ENCODE measurements at places on chromosomes 5 and 9. TPM values are rescaled to one million over a fixed set of nuclear protein-coding genes. Genes with fewer than 3 reads are reported as not detected.
A peak's percentile ranks its signal among the peaks of the same experiment; 100 is the strongest.

DNA sequence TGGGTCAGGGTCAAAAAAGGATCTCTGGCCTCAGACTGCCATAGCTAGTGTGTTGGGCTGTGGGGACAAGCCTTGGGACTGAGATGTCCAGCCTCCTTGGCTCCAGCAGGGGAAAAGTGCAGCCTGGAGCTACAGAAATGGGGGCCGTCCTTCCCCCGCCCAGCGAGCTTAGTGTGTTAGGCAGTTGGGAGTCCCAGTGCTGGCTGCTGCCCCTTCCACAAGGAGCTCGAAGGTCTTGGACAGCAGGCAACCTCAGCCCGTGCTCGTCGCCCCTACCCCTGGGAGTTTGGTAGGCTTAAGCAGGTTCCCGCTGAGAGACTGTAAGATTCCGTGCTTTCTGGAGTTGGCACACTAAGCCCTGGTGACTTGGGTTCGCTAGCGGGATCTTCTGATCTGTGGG, 293.0 kb upstream of the CDH12 start:
- no peak for DNase-seq

NOXA1 gene
- 0.51 TPM for total RNA-seq

DNA sequence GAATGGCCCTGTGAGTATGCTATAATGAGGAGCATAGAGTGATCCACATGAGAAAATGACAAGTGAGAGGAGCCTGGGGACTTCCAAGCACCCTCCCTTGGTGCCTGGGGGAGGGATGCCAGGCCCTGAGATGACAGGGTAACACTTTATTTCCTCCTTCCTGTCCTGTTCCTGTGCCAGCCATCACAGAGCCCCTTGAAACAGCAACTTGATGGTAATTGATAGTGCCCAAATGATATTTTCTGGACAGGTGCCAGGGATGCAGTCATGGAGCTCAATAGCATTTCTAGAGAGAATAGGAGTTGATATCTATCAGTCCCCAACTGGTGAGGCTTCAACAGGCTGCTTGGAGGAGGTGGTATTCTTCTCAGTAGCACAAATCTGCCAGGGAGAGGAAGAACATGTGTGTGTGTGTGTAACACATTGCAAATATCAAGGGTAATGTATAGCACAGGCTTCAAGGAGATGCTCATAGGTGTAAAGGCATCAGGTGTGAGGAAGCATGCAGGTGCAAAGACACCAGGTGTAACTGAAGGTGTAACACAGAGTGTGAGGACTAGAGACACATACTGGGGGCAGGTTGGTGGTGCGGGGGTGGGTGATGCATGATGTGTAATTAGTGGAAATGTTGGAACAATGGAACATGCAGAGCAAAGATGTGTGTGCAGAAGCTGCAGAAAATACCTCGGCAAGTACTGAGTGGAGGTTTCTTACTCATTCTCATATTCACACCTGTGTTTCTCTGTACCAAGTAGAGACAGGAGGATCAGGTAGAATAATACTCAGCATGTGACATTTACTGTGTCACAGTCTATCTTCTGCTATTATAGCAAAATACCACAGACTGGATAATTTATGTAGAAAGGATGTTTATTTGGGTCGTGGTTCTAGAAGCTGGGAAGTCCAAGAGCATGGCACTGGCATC, 18.1 kb upstream of the WWC1 start:
- DNase-seq: no peak

DNA sequence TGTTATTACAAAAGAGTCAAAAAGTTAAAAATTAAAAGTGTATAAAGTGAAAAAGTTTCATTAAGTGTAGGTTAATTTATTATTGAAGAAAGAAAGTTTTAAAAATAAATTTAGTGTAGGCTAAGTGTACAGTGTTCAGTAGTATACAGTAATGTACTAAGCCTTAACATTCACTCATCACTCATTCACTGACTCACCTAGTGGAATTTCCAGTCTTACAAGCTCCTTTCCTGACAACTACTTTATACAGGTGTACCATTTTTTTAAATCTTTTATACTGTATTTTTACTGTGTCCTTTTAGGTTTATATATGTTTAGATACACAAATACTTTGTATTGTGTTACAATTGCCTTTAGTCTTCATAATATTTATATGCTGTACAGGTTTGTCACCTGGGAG, 530.2 kb upstream of the FAM174A start:
- DNase-seq: peak; percentile 93

NKD2 gene
- total RNA-seq: 6.7 TPM

IL3 gene
- not detected for total RNA-seq

GRCh38 chr5:111079846-111080245, 8.3 kb downstream of the TSLP start:
- no peak for DNase-seq

DNA sequence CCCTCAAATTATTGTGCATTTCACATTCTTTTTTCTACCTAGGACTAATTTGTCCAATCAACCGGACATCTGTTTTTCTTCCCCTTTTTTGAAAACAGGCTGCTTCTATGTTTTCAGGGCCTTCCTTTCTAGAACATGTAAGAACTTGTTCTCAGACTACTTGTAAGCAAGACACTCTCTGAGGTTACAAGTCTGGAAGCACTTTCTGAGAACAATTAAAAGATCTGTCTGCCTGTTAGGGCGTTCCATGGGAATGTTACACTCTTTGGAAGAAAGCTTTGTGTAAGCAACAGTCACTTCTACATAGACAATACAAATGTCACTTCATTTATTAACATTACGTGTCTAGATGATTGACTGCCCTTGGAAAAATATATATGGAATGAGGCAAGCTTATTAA, 50.9 kb upstream of the HSPB3 start:
- DNase-seq: no peak

GRCh38 chr5:80885396-80886000, 74.7 kb upstream of the RASGRF2 start:
- DNase-seq: no peak

DNA sequence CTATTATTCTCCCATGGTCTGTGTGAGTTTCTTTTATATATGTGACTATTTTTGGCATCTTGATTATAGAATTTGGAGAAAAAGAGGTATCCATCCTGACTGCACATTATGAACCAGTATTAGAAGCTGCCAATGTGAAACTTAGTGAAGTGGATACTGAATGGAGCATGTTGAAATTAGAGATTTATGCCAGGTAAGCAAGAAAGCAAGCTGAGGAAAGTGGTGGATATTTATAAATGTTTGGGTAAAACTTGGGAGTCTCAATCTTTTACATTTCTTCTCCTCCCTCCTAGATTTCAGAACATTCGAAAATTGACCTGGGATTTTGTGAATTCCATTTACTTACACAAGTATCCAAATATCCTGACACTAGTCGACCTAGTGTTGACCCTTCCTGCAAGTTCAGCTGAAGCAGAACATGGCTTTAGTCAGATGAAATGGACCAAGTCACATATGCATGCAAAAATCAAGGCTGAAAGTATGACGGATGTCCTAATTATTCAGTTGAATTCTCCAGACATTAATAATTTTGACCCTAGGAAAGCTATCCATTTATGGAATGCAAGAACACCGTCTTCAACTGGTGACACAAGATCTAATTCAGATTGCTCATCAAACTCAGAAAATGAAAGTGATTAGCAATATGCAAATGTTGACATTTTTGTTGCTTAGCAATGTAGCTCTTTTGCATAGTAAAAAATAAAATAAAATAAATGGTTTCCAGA, 66.8 kb upstream of the IL7R start:
- no peak for DNase-seq

GRCh38 chr9:18007621-18008020, 428.8 kb downstream of the SH3GL2 start:
- no peak for DNase-seq

TAF1L gene
- not detected for total RNA-seq

LCN9 gene
- total RNA-seq: not detected

MLANA gene
- total RNA-seq: not detected

GRCh38 chr9:16387382-16387781, 483.1 kb downstream of the BNC2 start:
- no peak for DNase-seq

TUSC1 gene
- 15.1 TPM for total RNA-seq

DPYSL3 gene
- total RNA-seq: 19.5 TPM

DNA sequence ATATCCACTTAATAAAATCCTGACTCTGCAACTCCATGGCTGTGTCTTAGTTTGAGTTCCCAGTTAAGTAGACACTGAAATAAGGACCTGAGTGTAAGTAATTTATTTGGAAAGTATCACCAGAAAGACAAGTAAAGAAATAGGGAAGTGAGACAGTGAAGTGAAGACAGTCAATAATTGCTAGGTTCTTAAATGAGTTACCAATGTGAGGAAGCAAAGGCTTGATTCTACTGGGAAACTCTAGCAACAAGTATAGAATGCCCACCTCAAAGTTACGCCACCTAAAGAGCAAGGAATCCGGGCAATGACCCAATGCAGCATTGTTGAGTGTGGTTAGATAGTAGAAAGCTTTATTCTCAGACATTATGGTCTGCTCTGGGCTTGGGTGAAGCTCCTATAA, 383.9 kb downstream of the TLR4 start:
- DNase-seq: no peak

PRRX2 gene
- 1.3 TPM for total RNA-seq

SH3RF2 gene
- total RNA-seq: 6.2 TPM

DNA sequence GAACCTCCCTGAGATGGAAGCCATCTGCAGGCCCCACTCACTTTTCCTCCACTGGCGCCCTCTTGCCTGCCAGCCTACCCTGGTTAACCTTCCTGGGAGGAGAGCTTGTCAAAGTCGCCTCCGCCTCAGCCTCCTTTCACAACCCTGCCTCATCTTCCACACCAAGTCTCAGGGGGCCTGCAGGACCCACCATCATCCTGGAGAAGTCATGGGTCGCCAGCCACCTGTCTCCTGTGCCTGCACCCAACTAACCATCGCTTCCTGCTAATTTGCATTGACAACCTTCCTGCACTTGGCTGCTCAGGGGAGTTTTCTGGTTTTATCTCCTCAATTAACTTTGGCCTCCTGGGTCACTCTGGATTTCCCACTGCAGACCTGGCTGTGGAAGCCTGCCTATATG, 52.8 kb upstream of the GRHPR start:
- DNase-seq: no peak

GPRIN1 gene
- total RNA-seq: 19.9 TPM

FNIP1 gene
- total RNA-seq: 16.3 TPM

- peak; percentile 60 for DNase-seq
Observed at GRCh38 chr9:85516976-85517637, 224.6 kb downstream of the AGTPBP1 start.

GRCh38 chr9:106287091-106287631, 575.8 kb upstream of the ZNF462 start:
- DNase-seq: no peak

DNA sequence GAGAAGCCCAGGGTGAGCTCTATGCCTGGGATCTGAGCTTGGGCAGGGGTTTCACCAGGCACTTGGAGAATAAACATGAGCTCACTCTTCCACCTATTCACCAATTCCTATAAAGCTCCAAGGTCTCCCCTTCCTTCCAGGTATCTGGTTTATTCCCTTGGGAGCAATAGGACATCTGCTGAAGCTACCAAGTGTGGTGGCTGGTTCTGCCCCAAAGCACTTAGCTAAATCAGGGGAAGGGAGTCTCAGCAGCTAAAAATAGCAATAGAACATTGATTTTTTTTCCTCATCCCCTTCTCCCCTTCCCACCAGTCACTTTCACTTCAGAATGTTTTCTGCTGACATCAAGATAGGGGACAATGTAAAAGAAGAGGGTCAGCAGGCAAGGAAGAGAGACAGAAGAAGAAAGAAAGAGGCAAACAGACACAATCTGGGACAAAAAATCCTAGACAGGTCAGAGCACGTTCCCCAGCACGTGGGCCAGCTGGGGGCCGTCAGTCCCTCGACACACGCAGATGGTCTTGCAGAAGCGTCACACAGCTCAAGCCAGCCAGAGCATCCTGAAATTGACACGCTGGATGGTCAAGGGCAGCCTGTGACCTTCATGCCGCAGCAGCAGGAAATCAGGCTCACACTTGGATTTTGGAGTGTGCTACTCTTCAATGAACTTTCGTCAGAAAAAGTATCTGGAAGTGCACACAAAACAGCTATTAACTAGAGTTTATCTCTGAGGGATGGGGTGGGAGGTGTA, 176.0 kb downstream of the ZNF608 start:
- DNase-seq: no peak

MARCOL gene
- total RNA-seq: not detected

GRCh38 chr9:7097785-7098752, 340.3 kb downstream of the KDM4C start:
- peak; percentile 5 for DNase-seq

GRCh38 chr9:82539146-82539545, 523.8 kb downstream of the RASEF start:
- DNase-seq: no peak

- no peak for DNase-seq
Observed at GRCh38 chr9:82894961-82895821, 167.8 kb downstream of the RASEF start.

- no peak for DNase-seq
Observed at GRCh38 chr9:98086461-98086860, 29.9 kb downstream of the NANS start.

GRCh38 chr9:115925424-115925823, 228.2 kb upstream of the PAPPA start:
- DNase-seq: peak; percentile 21

- DNase-seq: peak; percentile 24
Observed at GRCh38 chr5:16679863-16680262, 63.1 kb upstream of the RETREG1 start.

DNA sequence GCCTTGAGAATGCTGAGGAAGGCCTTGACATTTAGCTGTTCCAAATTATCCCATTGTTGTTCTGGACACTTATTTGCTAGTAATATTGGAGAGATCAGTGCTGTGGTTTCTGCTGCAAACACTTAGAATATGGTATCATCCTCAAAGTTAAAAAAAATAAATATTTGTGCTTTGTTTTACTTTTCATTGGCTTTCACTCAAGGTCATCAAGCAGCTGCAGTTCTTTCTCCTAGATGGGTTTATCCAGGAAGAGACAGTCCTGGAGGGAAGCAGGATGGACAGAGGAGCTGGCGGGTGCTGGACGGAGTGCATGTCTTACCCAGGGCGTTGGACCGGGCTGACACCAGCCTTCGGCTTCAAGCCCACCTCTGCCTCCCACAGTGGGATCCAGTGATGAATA, 193.6 kb downstream of the MTRR start:
- no peak for DNase-seq

GRCh38 chr9:137454145-137454596, 5.0 kb downstream of the NSMF start:
- no peak for DNase-seq

SNX24 gene
- 10.3 TPM for total RNA-seq

DNA sequence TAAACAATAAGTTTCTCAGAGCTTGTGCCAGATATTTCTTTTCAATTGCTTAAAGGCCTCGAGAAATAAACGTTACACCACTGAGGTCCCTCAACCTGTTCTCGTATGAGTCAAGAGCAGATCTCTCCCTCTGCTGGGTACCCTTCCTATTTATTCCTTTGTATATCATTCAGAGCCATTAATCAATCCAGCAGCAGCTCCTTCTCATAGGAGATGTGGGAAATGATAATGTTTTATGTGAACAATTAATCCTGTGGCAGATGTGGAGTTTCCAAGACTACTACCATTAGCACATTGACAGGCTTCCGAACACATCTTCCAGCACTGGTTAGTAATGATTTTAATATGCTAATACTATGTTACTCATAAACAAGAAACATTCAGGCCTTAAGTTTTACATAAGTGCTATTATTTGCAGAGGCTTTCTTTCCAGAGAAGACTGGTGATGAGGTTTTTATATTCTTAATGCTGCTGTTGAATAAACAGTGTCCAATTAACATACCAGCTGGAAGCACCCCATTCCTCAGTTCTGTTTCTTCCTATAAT, 196.5 kb downstream of the ZNF608 start:
- no peak for DNase-seq

C9orf78 gene
- total RNA-seq: 57.4 TPM

Measured in PC-3 (cell line).